ENCODE measurements at places on chromosomes 2 and 18.
A peak's percentile ranks its signal among the peaks of the same experiment; 100 is the strongest.

- DNase-seq, result no peak
Observed at GRCh38 chr2:25373269-25373981, 31.7 kb upstream of the DNMT3A start.

DNA sequence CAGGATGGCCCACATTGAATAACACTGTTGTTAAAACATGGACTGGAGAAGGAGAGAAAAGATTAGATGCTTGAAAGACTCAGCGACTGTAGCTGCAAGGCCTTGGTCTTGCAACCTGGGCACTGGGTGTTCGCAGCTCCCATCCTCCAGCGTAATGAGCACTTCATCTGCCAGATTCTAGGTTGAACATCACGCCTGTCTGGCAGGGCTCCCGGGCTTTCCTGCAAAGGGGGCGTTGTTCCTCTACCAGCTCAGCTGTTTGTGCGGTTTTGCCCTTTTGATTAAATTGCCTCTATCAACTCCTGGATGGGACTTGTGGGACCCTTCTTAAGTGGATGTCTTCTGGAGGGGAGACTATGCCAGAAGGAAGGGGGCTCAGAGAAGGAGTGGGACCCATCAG, 215.4 kb downstream of the KLHL29 start:
- no peak for DNase-seq

- no peak for DNase-seq
Observed at GRCh38 chr2:75055142-75055819, 96.8 kb downstream of the POLE4 start.

DNA sequence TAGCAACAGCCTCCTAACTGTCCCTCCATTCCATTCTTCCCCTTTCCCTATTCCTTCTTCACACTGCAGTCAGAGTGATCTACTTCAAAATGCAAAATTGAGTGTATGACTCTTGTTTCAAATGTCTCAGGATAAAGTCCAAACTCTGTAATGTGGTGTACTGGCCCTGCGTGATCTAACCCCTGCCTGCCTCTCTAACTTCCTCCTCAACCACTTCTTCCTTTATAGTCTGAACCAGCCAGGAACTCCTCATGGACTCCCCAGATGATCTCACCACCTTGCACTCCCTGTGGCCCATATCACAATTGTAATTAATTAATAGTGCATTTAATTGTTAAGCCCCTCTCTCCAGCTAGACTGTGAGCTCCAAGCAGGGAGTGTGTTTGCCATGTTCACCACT, 3.1 kb upstream of the B3GNT2 start:
- DNase-seq, result no peak

GRCh38 chr2:100246163-100247145, 75.8 kb downstream of the LONRF2 start:
- DNase-seq, result peak; percentile 24

GRCh38 chr2:119071476-119071875, 87.1 kb downstream of the C1QL2 start:
- no peak for DNase-seq

DNA sequence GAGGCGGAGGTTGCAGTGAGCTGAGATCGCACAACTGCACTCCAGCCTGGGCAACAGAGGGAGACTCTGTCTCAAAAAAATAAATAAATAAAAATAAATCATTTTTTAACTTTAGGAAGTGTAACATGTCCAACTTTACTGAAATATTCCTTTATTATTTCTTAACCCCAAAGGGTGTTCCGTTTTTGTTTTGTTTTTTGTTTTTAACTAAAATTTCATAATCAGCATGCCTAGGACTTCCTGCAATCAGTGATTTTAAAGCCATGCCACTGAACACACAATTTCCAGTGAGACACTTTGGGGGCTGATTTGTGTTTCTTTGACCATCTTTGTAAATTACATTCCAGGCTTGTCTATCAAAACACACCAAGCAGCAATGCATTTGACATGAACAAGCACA, 7.1 kb downstream of the CATIP start:
- no peak for DNase-seq

DNA sequence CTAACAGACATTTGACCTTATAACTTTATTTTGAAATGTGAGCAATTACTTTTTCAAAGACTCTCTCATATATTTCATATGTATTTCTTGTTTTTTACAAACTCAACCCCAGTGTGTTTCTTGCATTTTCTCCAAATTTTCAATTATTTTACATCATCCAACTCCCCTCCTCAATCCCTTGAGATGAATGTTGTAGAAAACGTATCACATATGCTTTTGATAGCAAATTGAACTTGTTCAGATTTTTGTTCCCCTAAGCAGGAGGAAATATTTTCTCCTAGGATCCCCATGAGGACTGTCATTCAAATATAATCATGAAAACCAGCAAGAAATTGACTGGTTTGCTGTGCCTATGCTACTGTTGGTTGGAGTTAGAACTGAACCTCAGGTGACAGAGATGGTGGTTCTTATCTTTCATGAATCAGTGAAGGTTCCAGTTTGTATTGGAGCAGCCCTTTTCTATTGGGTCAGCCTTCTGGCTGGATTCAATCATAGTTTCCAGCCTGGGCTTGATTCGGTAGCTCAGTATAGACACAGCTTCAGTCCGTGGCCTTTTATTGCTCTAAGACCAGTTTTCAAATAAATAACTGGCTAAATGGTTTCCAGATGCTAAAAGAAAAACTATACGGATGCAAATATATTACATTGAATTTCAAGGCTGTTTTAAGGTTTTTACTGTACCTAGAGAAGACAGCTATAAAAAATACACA, 591.0 kb downstream of the EPHA4 start:
- no peak for DNase-seq

GRCh38 chr2:4900242-4900641, 791.9 kb upstream of the SOX11 start:
- no peak for DNase-seq

DNA sequence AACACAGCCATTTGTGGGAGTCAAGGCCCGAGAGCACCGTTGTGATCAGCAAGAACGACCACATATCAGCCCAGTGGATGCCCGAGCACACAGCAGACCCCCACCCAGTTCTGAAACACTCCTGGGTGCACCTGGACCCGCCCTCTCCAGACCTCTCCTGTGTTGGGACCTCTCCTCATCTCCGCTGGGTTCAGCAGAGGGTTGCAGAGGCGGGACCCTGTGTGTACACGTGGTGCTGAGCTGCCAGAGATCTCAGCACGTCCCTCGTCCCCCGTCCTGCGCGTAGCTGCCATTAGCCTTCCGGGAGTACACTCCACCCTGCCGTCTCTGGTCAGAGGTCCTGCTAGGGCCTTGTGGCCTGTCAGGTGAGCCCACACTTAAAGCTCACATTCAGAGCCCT, 51.7 kb downstream of the ADI1 start:
- DNase-seq, result no peak

DNA sequence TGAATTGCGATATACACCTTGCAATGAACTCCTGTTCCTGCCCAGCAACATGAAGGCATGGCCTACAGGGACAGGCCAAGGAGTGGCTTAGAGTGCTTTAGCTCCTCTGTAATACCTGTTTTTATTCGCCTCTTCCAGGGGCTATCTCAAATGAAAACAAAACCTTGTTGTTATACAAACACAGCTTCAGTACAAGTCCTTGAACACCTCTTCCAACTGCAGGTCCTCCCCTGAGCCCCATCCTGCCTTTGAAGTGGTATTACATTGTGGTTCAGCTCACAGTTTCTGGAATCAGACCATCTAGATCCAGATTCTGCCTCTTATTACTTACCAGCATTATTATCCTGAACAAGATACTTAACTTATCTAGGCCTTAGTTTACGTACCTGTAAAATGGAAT, 83.0 kb upstream of the HNRNPA3 start:
- DNase-seq, result no peak

- peak; percentile 64 for DNase-seq
Observed at GRCh38 chr18:35999925-36000324, 27.4 kb downstream of the RMP24 start.

DNA sequence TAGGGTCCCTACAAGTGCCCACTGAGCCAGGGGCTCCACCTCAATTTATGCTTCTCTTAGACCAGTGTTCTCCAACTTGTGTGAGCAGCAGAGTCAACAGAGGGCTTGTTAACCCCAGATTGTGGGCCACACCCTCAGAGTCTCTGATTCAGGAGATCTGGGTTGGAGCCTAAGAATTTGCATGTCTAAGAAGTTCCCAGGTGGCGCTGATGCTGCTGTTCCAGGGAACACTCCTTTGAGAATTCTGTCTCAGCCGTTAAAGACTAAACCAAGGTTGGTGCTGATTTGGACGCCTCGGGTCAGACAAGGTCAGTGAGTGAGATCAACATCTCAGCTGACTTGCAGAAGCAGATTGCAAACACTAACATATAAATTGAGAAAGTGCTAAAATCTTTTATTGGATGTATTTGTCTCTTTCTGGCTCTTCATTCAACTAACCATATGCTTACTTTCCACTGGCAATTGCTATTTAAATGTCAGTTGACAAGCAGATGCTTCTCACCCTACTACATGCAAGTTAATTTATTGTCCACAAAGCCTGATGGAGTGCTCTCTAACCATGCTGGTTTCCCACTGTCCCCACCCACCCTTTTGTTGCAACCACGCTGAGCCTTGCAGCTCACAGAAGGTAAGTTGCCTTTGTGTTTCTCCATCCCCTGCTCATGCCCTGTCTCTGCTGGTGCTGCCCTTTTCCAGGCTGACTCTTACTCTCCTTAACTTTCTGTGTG, 31.5 kb downstream of the LYPD1 start:
- no peak for DNase-seq

DNA sequence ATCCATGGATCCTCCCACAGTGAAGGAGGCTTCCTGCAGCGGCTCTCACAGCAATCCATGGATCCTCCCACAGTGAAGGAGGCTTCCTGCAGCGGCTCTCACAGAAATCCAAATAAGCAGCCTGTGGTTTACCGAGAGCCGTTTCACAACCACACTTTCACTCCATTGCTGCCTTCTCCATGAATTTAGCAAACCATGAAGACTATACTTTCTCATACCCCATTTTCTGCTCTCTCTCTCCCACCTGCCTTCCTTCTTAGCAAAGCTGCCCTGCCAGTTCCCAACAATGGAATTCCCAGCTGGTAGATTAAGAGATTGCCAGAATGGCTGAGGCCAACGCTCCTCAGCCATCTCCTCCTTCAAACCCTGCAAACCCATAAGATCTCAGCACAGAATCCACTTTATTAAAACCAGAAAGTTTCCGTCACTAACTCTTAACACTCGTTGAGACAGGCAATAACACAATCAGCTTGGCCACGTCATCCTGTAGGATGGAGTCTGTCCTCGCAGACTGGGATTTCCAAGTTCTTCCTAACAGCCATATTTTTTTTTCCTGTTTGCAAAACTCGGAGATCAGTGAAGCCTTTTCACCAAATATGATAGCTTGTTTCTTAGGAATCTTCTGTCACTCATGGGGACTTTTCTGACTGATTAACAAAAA, 162.2 kb downstream of the PXDN start:
- DNase-seq, result peak; percentile 70

DNA sequence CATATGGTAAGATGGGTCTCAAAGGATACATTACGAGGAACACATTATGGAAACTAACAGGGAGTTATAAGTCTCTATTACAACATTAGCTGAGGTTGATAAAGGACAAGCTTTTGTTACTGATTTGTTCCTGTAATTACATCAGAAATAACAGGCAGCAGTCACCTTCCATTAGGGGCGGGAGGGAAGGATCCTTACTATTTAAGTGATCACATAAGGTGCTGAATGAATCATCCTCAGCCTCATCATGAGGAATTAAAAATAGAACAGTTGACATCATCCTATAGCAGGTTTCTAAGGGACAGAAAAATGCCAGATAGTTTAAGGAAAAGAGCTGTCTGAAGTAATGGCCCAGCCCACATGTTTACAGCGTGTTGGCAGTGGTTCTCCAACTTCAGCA, 86.9 kb upstream of the MGAT5 start:
- DNase-seq, result peak; percentile 57

DNA sequence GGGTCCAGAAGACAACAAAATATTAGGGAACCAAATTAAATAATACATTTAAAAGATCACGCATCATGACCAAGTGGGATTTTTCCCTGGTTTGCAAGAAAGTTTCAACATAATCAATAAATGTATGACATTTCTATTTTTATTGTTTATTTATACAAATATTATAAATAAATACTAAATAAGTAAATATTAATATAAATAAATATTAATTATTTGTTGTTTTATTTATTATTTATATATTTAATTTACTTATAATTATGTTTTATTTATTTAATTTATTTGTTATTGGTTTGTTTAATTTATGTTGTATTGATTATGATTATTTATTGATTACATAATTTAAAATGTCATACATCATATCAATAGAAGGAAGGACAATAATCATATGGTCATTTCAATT, 242.5 kb upstream of the HNMT start:
- no peak for DNase-seq

- no peak for DNase-seq
Observed at GRCh38 chr2:109352056-109352897, 223.3 kb downstream of the SH3RF3 start.

GRCh38 chr18:28735731-28736130, 558.8 kb upstream of the CDH2 start:
- DNase-seq, result peak; percentile 83

GRCh38 chr2:47208852-47209606, 53.9 kb upstream of the STPG4 start:
- peak; percentile 5 for DNase-seq

GRCh38 chr2:108786008-108786353, 590 bp upstream of the CCDC138 start:
- no peak for DNase-seq

DNA sequence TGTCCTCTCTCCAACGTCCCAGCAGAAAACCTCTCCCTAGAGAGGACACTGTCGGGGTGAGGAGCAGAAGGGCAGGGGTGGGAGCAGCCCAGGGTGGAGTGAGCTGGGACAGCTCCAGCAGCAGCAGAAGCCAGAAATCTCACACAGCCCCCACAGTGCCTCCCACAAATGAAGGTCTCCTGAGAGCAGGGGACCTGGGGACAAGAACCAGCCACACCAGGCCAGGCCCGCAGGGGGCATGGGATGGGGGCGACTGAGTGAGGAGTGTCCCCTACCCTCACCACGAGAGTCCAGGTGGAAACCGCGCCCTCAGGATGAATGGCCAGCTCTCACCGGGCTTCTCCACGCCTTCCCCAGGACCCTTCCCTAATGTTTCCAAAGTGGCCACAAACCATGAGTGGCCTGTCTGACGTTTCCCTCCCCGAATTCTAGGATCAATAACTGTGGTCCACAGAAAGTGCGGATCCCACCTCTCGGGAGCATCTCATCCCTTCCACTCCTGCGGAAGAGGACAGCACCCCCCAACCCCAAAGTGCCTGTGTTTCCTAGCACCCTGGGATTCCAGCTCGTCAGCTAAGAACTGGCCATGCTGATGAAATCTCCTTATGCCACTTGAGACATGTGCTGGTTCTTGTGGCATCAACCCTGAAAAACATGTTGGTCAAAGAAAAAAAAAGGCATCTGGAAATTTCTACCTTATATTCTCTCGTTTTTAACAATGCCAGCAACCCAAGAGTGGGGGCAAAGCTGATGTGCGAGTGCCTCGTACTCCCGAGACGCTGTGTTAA, 121.1 kb downstream of the HDAC4 start:
- peak; percentile 63 for DNase-seq

DNA sequence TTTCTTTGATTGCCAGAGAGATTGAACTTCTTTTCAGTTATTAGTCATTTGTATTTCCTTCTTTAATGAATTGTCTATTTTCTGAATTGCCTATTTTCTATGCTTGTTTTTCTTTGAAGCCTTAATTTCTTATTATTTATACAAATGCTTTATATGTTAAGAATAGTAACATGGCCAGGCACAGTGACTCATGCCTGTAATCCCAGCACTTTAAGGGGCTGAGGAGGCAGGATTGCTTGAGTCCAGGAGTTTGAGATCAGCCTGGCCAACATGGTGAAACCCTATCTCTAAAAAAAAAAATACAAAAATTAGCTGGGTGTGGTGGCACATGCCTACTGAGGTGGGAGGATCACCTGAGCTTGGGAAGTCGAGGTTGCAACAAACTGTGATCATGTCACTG, 4.7 kb upstream of the RAB11FIP5 start:
- peak; percentile 52 for DNase-seq

All from GM23248 (cell line).